Stimulated activated CD4-positive, alpha-beta T cell treated with anti-CD3 and anti-CD28 coated beads, Interleukin-12 subunit alpha, Interleukin-12 subunit beta, amount 100 ng/mL, for 4 hours (primary cell): ENCODE measurements at places on chromosomes 16 and 17.

DNA sequence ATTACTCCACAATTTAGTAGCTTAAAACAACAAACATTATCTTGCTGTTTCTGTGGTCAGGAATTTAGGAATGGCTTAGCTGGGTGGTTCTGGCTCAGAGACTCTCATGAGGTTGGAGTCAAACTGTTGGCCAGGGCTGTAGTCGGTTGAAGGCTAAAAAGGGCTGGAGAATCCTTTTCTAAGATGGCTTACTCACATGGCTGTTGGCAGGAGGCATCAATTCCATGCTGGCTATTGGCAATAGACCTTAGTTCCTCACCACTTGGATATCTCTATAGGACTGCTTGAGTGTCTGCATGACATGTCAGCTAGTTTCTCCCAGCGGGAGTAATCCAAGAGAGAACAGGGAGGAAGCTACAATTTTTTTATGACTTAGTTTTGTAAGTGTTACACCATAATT, 6.6 kb upstream of the EFCAB13 start:
- DNase-seq: no peak

DNA sequence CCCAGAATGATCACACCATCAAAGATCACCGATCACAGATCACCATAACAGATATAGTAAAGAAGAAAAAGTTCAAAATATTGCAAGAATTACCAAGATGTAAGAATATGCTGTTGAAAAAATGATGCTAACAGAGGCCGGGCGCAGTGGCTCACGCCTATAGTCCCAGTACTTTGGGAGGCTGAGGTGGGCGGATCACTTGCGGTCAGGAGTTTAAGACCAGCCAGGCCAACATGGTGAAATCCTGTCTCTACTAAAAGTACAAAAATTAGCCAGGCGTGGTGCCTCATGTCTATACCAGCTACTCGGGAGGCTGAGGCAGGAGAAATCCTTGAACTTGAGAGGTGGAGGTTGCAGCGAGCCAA, 53.2 kb downstream of the CPPED1 start:
- DNase-seq: no peak

DNA sequence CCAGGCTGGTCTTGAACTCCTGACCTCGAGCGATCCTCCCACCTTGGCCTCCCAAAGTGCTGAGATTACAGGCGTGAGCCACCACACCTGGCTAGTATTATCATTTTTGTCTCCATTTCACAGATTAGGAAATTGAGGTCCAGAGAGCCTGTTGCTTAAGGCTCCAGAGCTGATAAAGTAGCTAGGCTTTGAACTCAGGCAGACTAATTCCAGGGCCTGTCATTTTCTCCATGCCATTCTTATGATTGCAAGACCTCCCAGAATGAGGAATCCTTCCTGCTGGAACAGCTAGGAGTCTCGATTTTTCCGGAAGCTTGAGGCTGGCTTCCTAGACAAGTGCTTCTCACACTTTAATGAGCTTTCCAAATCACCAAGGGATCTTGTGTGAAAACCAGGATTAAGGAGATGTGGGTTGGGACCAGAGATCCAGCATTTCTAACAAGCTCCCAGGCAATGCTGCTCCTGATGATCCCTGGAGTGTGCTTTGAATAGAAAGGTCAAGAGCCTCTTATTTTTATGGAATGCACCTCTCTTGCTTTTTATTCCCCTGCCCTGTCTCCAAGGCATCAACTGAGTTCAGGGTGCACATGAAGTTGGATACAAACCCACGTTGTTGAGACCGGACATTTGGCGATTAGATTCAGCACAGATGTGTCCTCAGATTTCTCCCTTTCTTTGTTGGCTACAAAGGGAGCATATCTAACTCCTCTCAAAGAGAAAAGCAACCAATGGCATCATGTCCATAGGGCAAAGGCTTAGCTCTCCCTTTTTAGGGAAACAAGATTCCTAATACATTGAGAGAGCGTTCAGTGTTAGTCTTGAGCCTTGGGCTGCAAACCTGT, 40.3 kb upstream of the FAM20A start:
- DNase-seq: no peak

DNA sequence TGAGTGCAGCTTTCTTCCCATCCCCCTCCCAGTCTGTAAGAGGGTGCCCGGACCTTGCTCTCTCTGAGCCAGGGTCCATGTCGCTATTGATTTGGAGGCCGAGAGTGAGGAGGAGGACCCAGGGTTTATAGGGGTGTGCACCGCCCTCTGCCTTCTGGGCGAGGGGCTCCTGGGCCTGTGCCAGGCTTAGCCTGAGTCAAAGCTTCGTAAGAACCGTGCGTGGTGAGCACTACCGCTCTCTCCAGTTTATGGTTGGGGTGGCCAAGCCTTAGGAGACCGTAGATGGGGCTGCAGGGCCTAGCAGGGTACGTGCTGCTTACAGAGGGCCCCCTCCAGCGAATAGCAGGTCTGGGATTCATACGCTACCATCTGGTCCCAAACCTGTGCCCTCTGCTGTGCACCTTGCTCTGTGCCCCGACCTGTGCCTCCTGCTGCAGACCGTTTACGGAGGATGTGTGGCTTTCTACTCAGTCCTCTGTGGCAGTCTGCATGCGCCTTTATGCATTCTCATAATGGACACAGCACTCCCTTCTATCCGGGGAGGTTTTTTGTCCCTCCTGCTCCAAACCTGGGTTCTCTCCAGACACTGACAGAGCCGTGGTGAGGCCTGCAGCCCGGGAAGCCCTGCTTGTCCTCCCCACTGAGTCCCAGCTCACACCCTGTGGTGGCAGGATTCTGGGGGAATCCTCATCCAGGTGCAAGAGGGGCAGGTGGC, 54.7 kb downstream of the PGS1 start:
- no peak for DNase-seq
